ENCODE measurements at places on chromosomes 11 and 22.

DNA sequence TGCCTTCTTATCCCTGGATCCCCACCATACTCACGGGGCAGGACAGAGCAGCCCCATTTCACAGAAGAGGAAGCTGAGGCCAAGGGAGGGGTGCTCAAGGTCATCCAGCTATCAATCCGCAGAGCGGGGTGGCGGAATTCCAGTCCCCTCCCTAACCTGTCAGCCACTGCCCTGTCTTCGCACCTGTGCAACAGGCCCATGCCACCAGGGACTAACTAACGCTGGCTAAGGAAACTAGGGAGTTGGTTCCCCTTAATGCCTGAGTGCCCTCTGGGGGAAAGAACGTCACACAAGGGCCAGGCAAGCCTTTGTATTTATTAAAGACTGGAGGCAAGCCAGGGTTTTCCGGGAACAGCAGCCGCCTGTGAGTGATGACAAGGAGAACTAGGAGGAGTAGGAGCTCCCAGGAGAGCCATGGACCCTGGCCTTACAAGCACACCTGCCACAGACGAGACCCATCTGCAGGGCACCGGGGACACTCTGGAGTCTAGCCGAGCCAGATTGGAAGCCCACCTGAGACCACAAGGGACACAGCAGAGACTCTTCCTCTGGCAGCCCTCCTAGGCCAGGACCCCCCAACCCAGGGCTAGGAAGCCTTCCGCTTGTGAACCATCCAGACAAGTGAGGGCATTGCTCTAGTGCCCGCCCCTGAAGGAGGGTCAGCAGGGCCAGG lies 64.4 kb downstream of the MYH9 start:
- peak; percentile 93 for DNase-seq

DNA sequence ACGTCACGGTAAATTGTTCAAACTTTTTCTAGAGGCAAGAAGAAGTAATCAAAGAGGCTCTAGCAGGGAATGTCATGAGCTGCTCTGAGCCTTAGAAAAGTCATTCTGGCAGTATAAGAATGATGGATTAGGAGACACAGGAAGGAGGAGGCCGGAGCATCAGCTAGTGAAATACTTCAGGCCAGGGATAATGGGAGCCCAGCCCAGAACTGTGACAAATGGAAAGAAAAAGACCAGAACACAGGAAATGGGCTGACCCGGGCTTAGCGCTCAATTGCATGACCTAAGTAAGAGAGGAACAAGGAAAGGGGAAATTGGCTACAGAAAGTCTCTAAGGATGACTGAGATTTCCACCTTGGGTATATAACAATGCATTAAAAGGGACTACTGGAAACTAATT lies 108.6 kb downstream of the LARGE1 start:
- peak; percentile 73 for DNase-seq

DNA sequence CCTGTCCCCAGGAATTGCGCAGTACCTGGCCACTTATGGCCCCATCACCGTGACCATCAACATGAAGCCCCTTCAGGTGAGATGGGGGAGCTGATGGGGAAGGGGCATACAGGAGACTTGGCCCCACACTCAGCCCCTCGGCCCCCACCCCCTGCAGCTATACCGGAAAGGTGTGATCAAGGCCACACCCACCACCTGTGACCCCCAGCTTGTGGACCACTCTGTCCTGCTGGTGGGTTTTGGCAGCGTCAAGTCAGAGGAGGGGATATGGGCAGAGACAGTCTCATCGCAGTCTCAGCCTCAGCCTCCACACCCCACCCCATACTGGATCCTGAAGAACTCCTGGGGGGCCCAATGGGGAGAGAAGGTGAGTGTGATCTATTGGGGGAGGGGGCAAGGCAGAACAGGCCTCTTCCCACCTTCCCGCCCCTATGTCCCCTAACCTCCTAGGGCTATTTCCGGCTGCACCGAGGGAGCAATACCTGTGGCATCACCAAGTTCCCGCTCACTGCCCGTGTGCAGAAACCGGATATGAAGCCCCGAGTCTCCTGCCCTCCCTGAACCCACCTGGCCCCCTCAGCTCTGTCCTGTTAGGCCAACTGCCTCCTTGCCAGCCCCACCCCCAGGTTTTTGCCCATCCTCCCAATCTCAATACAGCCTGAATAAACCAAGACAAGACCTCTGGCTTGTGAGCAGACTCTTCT lies 3.6 kb downstream of the CTSW start:
- DNase-seq, result no peak

DNA sequence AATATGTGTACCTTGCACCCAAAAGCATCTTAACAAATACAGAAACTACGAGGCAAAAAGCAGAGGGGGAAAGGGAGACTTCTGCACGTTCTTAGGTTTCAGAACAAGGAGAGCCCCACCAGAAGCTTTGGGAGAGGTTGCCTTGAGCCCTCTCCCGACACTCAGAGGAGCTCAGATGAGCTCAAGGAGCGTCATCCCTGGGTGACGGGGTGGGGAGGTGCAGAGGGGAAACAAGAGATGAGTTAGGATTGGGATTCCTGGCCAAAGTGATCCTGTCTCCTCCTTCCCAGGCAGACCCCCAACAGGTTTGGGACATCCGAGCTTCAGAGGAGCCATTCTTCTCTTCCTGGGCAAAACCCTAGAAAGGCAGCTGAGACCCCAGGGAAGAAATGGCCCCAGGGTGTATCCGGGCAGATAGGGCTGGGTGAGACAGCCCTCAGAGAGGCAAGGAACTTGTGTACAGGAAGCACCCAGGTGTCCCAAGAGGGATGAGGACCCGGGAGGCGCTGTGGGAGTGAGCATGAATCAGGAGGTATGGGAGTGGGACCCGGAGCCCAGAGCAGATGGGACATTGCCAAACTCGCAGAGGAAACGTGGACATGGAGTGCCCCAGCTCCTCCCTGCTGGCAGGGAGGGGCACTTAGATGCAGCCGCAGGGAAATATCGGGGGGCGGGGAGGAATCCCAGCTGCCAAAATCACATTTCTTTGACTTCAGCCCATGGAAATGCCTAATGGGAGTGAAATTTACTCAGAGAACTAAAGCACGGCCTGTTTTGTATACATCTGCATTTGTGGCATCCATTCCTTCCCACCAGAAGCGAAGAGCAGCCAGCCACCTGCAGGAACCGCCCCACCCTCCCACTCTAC lies 12.4 kb downstream of the C1QTNF6 start:
- DNase-seq, result no peak

GRCh38 chr22:26127126-26127525 lies 42.1 kb upstream of the SEZ6L start:
- no peak for DNase-seq

- no peak for DNase-seq
Observed at GRCh38 chr22:42653999-42654398, 4.8 kb upstream of the CYB5R3 start.

DNA sequence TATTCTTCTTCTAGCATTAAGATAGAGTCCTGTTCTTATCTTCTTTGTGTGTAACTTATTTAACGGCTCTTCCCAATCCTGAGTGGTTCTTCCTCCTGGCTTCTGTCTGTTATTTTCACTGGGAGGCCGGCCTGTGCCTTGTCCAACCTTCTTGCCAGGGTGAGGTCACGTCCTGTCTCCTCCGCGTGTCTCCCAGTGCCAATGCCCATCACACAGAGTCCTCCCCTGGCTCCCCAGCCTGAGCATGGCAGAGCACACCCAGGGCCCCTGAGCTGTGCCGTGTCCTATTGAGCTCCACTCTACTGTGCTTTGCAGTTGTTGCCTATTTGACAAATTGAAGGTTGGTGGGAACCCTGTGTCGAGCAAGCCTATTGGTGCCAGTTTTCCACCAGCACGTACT lies 487.3 kb downstream of the BRD1 start:
- no peak for DNase-seq

DNA sequence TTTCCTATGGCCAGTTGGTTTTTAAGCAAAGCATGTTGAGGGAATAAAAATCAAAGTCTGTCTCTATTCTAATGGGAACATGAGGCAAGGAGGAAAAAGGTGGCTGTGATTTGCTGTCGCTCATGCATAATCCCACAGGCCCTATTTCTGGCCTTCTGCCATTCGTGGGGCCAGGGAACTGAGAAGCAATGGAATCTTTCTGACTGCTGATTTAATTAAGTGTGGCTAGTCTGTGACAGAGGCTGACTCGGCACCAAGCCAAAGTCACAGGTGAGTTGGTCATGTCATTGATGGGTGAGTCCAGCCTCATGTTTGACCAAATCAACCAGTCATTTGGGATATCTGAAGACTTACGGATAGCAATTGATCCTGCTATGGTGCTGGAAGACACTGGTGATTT lies 429.3 kb upstream of the CADM1 start:
- DNase-seq, result no peak

- DNase-seq, result no peak
Observed at GRCh38 chr11:16831316-16832192, 93.1 kb downstream of the C11orf58 start.

DNA sequence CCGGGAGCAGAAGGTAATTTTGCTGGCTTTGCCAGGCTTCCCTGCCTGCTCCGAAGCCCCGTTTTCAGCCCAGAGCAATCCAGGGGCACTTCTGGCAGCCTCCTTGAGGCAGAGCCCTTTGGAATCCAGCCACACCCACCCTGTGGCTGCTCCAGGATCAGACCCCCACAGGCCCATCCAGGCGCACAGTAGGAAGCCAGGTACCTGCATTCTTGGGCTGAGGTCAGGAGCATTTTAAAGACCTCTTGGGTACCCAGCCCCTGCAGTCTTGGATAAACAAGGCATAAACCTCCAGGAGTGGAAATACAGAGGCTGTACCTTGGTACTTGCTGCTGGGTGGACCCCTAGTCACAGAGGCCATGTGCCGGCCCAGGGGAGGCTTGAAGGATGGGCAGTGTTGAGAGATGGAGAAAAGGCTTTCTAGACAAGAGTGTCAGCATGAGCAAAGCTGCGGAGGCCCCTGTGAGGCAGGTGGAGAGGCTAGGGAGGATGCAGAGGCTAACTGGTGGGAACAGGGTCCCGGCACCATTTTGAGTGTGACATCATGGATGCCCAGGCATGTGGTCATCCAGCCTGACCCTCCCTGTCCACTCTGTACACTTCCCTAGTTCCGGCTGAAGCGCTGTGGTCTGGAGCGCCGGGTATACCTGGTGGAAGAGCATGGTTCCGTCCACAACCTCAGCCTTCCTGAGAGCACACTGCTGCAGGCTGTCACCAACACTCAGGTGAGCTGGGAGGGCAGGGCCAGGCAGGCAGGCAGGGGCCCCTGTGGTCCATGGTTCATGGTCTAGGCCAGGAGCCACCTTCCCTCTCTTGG lies 3.9 kb downstream of the MUS81 start:
- DNase-seq, result no peak

GRCh38 chr11:88167853-88168252 lies 7.4 kb downstream of the RAB38 start:
- no peak for DNase-seq

- DNase-seq, result peak; percentile 66
Observed at GRCh38 chr11:113721462-113722066, 15.5 kb upstream of the TMPRSS5 start.

- no peak for DNase-seq
Observed at GRCh38 chr22:24540470-24540869, 14.5 kb downstream of the GUCD1 start.

Data from fibroblast of pulmonary artery (primary cell).